ENCODE measurements at places on chromosomes 7 and 10.

DNA sequence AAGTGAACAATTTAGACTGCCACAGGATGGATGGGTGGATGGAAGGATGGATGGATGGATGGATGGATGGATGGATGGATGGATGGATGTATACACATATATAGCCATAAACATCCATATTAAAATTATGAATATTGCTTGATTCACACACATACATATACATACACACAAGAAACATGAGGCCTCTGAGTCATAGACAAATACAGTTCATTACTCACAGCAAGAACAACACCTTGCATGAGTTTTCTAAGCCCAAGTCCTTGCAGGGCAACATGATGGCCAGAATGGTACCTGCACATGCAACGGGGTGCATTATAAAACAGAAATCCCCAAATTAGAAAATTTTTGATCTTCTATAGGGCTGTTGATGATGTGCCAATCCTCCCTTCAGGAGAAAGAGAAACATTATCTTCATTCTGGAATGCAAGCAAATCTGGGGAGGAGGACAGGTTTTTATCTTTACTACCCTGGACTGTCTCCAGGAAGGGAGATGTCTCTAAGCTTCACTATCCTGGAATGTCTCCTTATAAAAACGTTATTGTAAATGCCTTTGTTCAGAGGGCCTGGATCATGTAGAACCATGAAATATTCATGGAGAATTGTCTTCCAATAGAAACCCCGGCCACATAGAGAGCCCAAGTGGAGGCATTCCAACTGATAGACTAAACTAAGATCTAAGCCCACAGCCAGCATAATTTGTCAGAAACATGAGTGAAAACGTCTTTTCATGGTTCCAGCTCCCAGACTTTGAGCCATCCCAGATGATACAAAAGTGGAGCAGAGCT, 238.6 kb upstream of the LRRN3 start:
- peak; percentile 48 for DNase-seq

DNA sequence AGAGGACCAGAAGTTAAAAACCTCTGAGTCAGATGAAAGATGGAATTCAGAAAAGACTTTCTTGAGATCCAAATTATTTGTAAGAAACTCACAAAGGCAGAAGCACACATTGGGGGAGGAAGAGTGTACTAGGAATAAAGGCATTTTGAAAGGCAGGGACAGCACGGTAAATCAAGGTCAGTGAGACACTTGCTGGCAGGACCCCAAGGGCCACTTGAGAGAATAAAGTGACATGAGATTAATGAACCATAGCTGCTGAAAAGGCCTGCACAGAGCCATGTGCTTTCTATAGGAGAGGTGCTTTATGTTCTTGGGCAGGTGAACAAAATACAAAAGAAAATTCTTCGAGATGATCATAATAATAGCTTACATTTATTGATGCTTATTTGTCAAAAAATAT, 929.9 kb upstream of the MBL2 start:
- DNase-seq: peak; percentile 13

- DNase-seq: peak; percentile 3
Measured at GRCh38 chr7:143934526-143935325, at the start of gene OR2F2. Gene OR2F2, plus strand, starts transcription at chr7:143935233. Its CDS starts 0 bp downstream, at chr7:143935233.

DNA sequence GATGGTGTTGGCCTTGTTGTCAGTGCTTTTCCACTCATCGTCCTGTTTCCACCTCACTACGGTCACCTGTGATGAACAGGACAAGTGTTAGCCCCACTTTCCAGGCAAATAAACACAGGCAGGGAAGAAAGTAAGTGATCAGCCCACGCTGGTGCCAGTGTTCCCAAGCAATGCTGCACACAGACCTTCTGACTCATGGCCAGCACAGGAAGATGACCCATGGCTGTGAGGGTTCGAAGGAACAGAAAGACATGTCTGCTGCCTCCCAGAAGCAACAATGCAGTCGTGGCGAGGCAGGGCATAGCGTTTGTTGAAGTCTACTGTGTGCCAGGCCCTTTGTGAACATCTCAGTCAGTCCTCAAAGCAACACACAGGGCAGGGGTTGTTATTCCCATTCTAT, 35.7 kb downstream of the SLC29A3 start:
- DNase-seq: no peak

DNA sequence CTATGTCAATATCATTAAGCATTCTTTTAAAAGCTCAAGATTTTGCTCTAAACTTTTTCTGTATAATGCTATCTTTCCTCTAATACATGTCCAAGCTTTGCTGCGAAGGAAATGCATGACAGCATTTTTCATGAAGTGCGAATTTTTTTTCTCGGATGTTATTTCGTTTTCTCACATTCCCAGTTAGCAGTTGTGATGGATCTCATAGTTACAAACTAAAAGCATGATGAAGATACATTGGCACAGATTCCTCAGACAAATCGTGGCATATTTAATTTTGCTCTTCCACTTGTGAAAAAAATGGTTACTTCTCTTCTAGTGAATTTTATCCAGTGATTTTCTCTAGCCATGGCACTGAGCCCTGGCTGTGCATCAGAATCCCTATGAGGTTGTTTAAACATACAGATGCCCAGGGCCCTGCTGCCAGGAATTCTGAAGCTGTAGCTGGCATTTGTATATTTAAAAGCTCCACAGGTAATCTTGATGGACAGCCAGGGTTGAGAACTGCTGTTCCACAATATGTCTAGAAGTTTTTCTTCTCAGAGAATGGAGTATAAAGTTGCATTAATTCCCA, 299.8 kb upstream of the NEBL start:
- no peak for DNase-seq

GRCh38 chr7:3915337-3915878, 614.4 kb downstream of the SDK1 start:
- no peak for DNase-seq

GRCh38 chr7:50793120-50793946, 10.6 kb upstream of the GRB10 start:
- peak; percentile 79 for DNase-seq

DNA sequence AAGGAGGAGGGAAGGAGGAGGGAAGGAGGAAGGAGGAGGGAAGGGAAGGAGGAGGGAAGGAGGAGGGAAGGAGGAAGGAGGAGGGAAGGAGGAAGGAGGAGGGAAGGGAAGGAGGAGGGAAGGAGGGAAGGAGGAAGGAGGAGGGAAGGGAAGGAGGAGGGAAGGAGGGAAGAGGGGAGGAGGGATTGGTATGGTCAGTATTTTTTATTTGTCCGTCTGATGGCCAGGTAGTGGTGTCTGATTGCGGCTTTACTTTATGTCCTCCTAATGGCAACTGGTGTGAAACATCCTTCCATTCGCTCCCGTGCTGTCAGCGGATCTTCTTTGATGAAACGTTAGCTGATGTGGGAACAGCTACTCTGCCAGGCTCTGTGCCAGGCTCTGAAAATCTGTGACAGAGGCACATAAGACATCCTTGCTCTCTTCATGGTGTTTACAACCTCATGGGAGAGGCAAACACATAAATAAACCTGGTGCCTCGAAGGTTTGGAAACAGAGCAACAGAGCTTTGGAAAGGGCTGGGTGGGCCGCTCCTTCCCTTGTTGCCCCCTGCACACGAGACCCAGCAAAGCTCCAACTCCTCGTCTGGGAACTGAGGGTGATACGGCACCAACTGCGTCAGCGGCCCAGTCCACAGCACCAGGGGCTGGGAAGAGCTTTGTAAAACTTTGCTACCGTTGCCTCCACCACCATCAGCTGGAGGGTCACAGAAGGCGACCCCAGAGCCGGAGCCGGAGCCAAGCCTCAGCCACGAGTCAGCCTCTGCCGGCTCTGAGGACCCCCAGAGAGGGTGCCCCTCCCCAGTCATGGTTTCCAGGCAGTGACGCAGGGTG, 40.3 kb downstream of the PDGFA start:
- DNase-seq: no peak

GRCh38 chr10:79342295-79342761, 4.9 kb upstream of the PPIF start:
- DNase-seq: no peak

DNA sequence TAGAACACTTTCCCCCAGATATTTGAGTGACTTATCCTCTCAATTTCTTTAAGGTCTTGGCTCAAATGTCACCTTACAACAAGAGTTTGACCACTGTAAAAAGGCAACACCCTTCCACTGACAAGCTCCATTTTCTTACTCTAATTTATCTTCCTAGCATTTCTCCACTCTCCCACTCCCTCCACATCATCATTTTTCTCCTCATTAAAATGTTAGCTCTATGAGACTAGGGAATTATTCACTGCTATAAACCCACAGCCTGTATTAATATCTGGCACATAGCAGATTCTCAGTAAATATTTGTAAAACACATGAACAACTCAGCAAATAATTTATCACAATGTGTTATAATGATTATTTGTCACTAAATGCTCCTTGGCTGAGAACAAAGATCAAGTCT, 161.0 kb downstream of the DOCK4 start:
- DNase-seq: no peak

DNA sequence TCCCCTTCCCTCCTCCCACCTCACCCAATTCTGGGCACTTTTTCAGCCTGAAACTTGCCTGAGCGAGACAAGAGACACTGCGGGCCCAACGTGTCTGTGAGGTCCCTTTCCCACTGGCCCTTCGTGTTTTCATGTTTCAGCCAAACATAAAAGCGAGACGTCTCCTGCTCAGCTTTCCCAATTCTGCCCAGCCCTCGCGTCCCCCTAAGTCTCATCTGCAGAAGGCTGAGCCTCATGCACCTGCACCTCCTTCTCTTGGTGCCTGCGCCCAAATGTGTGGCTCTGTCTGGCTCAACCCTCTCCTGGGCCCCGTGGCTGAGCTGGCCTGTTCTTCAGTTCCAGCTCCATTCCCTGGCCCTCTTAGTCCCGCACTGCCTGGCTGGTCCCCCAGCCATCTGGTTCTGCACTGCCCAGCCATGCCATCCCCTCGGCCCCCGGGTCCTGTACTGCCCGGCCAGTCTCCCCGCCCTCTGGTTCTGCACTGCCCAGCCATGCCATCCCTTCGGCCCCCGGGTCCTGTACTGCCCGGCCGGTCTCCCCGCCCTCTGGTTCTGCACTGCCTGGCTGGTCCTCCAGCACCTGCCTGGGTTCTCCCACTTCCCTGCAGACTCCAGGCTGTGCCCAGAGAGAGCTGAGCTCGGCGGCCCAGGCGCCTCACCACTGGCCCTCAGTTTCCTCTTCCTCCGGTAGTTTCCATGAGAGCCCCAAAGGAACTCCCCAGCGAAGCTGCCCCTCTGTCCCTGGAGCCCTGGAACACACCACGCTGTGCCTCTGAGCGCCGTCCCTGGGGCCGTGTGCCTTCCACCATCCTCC, 224.1 kb downstream of the DNAJB6 start:
- DNase-seq: no peak

DNA sequence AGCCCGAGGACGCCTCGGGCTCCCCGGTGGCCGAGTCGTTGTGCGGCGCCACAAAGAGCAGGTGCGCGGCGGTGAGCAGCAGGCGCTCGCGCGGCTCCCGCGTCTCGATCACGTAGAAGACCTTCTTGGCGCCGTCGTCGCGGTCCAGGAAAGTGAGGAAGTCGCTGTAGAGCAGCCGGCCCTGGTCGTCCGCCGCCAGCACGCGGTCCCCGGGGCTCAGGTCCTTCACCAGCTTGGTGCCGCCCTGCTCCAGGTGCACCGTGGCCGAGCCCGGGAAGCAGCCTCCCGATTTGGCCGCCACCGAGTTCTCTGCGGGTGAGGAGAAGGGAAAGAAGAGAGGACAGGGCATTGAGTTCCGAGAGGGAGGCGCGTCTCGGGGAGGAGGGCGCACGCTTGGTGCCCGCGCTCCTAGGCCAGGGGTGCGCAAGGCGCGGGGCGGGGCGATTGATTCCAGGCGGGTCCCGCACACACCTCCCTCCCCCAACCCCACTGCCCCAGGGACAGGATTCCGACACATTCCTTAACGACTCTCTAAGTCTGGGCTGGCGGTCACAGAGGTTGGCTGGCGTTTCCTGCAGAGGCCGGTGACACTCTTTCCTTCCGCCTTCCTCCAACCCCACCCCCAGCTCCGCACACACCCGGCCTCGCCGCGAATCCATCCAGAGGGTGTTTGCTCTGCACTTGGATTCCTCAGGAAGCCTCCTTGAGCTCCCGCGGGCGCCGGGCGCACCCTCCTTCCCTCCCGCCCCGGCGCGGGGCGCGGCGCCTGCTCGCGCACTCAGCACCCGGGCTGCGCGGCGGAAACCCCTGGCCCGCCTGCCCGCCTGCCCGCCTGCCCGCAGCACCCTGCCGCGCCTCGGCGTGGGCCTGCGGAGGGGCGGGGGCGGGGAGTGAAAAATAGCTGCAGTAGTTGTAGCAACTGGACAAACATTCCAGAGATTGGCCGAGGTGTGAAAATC, 8.6 kb downstream of the SHH start:
- peak; percentile 68 for DNase-seq

DNA sequence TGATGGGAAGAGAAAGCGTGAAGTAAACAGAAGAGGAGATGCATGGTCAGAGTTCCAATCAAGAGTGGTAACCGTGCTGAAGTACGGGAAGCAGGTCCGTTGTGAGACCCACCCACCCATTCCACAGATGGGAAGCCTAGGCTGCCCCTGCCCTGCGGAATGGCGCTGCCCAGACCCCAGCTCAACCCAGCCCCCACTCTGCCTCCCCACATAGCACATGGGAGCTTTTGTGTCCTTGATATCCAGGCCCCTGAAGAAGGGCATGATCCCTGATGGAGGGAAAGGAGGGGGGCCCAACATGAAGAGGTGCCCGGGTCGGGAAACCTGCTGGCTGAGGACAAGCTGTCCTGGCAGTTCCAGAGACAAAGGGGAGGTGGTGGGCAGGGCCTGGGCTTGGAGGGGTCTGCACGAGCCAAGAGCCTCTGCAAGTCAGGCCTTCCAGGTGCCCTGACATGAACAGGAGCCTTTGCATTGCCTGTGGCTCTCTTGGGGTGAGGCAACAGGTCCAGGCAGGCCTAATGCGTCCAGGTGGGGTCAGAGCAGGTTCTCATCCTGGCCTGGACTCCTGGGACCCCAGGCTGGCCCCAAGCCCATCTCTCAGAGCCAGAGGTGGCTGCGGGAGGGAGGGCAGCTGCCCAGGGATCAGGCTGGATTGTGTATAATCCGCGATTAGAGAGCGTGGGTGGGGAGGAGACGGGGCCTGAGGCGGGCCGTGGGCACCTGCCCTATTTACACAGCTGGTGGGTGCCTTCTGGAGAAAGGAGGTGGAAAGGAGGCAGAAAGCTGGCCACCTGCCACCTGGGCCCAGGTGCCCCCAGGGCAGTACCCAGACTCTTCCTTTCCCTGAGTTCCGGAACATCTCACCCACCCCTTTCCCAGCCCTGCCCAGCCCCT, 23.5 kb downstream of the YKT6 start:
- DNase-seq: peak; percentile 61

DNA sequence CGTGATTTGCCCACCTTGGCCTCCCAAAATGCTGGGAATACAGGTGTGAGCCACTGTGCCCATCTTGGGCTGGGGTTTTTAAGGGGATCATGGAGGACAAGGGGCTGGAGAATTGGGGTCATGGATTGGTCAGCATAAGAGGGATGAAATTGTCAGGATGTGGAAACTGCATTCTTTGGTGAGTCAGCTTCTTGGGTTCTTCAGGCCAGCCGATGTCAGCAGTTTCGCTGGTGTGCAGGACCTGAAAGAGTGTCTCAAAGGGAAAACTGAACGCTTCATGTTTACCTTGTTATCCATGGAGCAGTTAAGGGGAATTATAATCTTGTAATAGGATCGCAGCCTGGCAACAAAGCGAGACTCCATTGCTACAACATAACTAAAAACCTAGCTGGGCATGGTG, 13.0 kb downstream of the GALNT17 start:
- DNase-seq: no peak
